ENCODE measurements at places on chromosomes 16 and 17. TPM values are rescaled to one million over a fixed set of nuclear protein-coding genes. Genes with fewer than 3 reads are reported as not detected.

DNA sequence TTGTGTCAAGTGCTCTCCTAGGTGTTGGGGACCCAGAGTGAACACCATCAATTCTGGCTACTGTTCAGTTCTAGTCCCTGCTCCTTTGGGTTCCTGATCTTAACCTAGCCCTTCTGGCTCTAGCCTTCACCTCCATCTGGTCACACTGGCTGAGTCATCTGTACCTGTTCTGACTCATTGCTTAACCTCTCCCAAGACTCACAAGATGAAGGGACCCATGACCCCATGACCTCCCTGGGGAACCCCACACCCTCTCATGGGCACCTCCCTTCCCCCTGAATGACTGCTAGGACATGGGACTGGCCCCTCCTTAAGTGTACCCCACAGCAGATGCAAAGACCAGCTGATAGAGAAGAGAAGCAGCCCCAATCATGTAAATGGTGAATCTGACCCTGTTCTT, 345.8 kb upstream of the CDH5 start:
- DNase-seq, result no peak

Gene PRAC1
- 9.1 TPM for total RNA-seq

- DNase-seq, result no peak
Measured at GRCh38 chr17:48577330-48577945, 712 bp downstream of the HOXB4 start.

Gene KCNAB3
- not detected for total RNA-seq

GRCh38 chr16:4320571-4321137, 4.8 kb downstream of the GLIS2 start:
- DNase-seq, result peak; percentile 65

All from sigmoid colon (tissue), 7 donors.